Uterine smooth muscle cell (primary cell): ENCODE measurements at places on chromosomes 11 and 22. TPM values are rescaled to one million over a fixed set of nuclear protein-coding genes. Genes with fewer than 3 reads are reported as not detected.

The MIAT gene
- total RNA-seq = 1.2 and 1.5 TPM in 2 replicates

The YPEL1 gene
- 0.22 and 0.50 TPM in 2 replicates for total RNA-seq

The LRRC74B gene
- total RNA-seq = under 0.01 TPM in 1 of 2 replicates, not detected in the other

The VPREB3 gene
- not detected in 2 replicates for total RNA-seq

The NRGN gene
- total RNA-seq = 0.37 and 1.5 TPM in 2 replicates

The MMP1 gene
- 221 and 608 TPM in 2 replicates for total RNA-seq

The SLC1A2 gene
- 6.2 and 7.7 TPM in 2 replicates for total RNA-seq

The LIF gene
- 16.5 and 23.8 TPM in 2 replicates for total RNA-seq

The AQP11 gene
- 2.5 and 9.1 TPM in 2 replicates for total RNA-seq

The NPAS4 gene
- not detected in 2 replicates for total RNA-seq
